NCI-H2081 (cell line): ENCODE measurements at places on chromosomes 3 and 15.
A peak's percentile ranks its signal among the peaks of the same experiment; 100 is the strongest.

- peak; percentile 76 for DNase-seq
Observed at GRCh38 chr3:135272026-135272669, 477.1 kb downstream of the EPHB1 start.

GRCh38 chr15:57619746-57620145 is 28.0 kb downstream of the MYZAP start:
- no peak for DNase-seq

GRCh38 chr3:13781417-13781816 is 98.5 kb downstream of the WNT7A start:
- no peak for DNase-seq

DNA sequence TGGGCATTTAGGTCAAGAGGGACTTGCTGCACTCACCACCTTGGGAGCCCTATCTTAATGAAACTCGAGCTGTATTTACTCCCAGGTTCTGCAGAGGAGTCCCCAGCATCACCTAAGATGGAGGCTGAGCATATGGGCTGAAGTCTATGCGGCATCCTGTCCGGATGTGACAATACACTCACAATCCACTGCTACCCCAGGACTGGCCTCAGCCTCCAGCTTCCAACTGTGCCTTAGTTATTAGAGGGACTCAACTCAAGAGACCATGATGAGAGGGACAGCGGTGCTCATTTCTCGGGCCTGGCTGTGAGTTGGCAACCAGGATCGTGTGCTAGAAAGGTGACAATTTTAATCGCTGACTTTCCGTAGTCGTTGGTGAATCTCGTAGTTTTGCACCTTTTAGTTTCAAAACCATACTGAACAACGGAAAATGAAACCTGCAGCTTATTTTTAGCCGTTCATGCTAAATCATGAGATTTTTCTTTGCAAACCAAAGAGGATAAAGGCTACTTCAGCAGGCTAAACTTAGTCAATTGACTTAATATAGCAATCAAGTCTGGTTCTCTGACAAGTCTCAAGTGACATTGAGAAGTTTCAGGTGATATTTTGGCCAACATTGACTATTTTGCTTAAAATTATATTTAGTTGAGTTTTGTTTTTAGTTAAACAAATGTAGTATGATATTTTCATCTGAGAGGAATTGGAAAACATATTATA is 11.1 kb downstream of the ZBTB38 start:
- no peak for DNase-seq

DNA sequence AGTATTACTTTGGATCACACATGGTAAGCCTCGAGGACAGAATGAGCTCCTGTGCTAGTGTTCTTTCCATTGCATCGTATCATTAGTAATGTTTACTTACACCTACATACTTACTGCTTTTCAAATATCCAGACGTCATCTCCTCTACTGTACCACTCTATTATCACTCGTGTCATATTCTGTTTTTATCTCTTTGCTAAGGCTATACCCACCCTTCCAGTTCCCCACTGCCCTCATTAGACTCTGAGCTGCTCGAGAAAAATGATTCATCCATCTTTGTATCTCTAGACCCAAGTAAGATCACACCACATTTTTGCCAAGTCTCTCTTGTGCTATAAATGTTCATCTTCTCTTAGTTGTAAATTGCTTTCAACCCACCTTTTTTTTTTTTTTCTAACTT is 245.7 kb downstream of the TIGIT start:
- DNase-seq: no peak

DNA sequence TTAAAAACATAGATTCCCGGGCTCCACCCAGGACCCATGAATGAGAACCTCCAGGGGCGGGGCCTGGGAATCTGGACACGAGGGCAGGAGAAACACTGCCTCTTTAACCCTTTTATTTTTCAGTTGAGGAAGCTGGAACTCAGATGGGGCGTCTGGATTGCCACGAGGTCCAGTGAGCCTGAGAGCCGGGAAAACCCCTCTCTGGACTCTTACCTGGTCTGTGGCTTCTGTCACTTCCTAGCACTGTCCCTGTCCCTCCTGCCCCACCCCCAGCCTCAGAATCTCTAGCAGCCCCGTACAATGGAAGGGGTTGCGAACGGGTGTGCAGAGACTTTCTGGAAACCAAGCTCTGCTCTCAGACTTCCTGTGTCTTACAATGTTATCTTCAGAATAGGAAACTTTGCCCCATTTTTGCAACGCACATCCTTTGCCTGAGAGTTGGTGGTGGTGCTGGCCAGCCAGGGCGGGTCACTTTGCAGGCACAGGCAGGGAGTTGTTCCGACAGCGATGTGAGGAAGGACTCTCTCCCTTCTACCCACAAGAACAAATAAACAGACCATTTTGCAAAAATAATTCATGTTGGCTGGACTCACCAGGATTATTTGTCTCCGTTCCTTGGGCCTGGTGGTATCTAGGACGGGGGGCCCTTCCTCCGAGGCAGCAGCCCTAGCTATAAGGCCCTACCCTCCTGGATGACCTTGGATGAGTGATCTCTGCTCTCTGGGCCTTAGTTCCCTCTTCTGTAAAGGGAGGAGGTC is 59.1 kb downstream of the SMAD6 start:
- DNase-seq: no peak

- no peak for DNase-seq
Observed at GRCh38 chr15:74392451-74392830, 25.0 kb upstream of the CYP11A1 start.

GRCh38 chr15:91298101-91298500 is 198.0 kb downstream of the SV2B start:
- DNase-seq: no peak

DNA sequence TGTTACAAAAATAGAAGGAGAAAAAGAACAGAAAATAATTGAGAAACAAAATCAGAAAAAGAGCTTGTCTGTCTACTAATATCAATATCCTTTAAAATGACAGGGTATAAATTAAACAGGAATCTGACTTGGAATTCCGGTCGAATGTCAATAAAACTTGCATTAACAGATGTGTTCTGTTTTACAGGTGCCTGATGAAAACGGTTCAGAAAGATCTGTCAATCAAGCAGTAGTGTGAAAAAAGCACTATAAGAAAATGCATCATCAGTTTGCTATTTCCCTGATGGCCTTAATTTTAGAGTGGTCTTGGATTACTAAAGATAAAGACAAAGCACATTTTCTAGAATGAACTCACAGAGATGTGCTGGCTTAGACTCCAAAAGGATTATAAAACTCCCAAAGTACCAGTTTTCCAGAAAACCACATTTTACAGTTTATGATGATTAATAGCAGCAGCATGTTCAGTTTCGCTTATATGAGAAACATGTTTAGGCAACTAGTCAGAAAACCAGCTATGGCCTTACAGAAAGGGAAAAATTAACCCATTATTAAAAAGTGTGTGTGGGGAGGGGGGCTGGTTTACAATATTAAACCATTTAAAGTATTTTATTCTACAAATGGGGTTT is 8.2 kb upstream of the C3orf38 start:
- DNase-seq: no peak
